Endodermal cell (in vitro differentiated cells): ENCODE measurements at places on chromosomes 6 and 20.
A peak's percentile ranks its signal among the peaks of the same experiment; 100 is the strongest.

DNA sequence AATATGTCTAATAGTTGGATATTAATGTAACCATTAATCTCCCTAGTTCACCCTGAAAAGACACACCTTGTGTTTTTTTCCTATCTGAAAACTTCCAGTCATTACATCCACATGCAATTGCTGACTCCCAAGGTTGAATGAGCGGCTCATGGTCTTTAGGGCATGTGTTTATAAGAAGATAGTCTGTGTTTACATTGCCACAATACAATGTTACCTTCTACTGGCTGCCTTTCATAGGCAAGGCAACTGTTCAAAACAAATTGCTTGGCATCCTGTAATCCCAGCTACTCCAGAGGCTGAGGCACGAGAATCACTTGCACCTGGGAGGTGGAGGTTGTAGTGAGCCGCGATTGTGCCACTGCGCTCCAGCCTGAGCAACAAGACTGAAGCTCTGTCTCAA lies 86.8 kb upstream of the SHLD1 start:
- no peak for DNase-seq

- peak; percentile 79 for DNase-seq
These were observed 233.5 kb downstream of the TMEM242 start for GRCh38 chr6:157089851-157090250.

GRCh38 chr20:52748285-52748932 lies 223.7 kb upstream of the TSHZ2 start:
- DNase-seq, result no peak

GRCh38 chr6:71406865-71407860 lies 118.6 kb downstream of the OGFRL1 start:
- DNase-seq, result peak; percentile 95

DNA sequence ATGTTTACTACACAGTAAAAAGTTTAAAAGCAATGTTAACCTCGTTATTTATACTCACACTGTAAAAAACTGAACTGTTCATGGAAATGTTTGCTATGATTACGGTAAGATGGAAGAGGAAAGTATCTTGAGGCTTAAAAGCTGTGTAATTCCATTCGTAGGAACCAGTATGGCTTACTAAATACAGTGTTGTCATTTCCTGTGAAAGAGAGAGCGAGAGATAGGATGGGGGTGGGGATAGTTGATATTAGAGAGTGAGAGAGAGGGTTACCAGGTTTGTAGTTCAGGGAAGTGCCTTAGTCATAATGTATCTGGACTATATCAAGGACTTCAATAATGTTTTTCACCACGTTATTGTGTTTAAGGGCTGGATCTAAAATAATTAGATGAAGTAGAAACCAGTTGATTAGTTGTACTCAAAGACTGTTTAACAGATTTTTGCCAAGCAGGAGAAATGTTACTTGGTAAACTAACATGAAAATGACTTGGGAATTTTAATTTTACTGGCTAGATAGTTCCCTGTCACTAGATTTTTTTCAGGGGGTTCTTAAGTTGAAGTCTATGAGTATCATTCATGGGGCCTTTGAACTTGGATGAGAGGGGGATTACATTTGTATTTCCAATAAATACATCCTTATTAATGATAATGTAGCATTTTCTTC lies 30.4 kb downstream of the AFDN start:
- DNase-seq, result no peak

- DNase-seq, result no peak
These were observed 6.3 kb upstream of the SIRPG start for GRCh38 chr20:1663917-1664316.

DNA sequence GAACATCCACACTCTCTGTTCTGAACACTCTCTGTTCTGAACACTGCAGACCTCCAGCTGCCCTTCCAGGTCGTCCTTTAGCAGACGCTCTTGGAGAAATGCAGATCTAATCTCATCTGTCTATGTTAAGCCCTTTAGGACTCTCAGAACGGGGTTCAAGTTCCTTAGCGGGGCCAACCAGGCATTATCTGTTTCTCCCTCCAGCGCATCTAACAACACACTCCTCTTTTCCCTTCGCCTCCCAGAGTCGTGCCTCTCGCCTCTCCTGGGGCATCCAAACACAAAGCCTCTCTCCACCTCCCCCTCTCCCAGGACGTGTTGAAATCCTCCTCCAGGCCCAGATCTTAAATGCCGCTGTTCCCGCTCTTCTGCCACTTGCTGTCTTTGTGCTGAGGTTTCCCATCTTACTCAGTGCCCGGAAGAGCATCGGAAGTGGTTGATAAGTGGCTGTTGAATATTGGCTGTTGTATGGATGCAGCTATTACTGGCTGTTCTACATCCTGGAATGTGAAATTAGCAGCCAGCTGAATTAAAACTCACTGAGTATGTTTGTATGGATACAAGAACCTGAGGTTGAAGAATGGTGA lies 108.4 kb upstream of the GGTLC1 start:
- DNase-seq, result no peak

DNA sequence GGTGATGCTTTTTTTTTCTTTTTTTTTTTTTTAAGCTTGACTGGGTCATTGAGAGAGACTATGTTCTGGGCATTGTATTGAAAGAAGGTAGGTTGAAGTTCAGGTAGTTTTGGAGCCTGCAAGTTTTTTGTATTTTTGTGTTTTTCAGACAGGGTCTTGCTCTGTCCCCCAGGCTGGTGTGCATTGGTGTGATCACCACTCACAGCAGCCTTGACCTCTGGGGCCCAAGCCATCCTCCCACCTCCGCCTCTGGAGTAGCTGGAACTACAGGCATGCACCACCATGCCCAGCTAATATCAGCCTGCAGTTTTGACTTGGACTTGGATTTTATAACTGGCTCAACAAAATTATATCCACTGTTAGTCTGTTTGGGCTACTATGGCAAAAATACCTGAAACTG lies 31.7 kb upstream of the TFAP2A start:
- no peak for DNase-seq

- DNase-seq, result no peak
These were observed 37.3 kb downstream of the HDDC2 start for GRCh38 chr6:125264476-125264875.

DNA sequence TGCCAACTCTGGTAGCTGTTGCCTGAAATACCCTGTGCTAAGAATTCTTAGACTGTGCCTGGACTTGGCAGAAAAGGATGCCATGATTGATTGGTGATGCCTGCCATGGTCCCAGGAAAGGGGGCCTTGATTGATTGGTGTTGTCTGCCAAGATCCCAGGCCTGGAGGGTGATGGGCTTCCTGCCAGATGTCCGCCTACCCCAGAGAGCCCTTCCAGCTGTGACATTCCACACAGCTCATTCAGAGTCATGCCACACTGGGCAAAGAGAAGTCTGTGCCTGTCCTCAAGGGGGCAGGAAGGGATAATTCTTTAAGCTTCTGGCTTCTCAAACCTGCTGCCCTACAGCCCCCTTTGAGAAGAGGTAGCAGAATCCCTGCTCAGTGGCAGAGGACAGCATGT lies 24.6 kb downstream of the RIMS4 start:
- peak; percentile 90 for DNase-seq

GRCh38 chr6:131787766-131788712 lies 19.8 kb upstream of the ENPP1 start:
- DNase-seq, result peak; percentile 57

GRCh38 chr20:46930640-46931339 lies 36.1 kb downstream of the EYA2 start:
- DNase-seq, result no peak

GRCh38 chr6:27224729-27225128 lies 22.8 kb upstream of the PRSS16 start:
- no peak for DNase-seq

GRCh38 chr20:46333161-46333991 lies 25.1 kb upstream of the CDH22 start:
- DNase-seq, result no peak

DNA sequence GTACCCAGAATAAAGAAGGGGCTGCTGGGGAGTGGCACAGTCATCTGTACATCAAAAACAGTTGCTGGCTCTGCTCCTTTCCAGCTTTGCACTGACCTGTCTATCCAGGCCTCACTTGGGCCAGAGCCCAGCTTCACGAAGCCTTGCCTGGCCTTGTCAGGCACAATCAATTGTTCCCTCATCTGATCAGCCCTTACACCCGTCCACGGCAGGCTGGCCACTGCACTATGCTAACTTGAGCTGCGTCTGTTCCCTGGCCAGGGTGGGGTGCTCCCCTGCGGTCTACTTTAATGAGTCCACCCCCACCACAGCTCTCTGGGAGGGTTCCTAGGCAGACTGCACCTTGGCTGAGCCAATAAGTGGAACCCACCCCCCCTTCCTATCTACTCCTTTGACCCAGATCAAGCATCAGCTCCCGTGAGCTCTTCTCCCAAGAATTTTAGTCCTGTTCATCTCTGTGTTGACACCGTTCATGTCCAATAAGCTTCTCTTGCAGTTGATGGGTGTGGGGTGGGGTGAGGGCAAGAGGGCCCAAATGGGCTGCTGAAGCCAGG lies 74.3 kb upstream of the MLN start:
- no peak for DNase-seq

DNA sequence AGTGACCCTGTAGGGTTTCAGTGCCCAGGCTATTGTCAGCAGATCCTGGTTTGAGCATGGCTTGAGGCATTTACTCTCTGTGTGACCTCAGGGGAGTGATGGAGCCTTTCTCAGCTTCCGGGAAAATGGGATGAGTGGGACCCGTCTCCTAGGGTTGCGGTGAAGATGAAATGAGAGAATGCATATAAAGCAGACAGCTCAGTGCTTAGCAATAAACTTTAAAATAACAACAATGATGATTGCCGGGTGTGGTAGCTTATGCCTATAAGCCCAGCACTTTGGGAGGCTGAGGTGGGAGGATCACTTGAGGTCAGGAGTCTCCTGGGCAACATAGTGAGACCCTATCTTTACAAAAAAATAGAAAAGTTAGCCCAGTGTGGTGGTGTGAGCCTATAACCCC lies 106.0 kb upstream of the MTHFD1L start:
- DNase-seq, result no peak

DNA sequence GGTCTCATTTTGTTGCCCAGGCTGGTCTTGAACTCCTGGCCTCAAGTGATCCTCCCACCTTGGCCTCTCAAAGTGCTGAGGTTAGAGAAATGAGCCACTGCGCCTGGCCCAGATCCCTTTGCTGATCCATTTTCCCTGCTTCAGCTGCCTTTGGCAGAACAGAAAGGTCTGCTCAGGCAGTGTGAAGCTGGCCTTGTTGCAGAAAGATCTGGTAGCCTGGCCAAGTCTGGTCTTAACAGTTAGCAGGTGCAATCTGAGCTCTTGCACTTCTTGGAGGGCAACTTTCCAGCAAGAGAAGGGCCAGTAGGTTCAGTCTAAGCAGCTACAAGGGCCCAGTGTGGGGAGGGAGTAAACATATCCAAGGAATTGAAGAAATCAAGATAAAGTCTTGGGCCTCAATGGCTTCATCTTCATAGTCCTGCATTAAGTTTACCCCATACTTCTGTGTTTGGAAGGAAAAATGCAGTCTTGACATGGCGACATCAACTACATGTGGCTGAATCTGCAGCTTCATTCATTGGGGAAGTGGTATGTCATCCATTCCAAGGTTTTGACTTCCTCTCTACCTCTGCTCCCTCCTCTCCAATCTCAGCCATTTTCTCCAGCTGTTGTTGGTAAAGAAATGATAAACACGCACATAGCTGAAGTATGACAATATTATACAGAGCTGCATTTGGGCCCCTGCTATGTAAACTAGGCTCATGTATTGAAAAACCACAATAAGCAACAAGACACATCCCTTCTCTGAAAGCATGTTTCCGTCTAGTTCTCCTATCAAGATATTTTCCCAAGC lies 39.0 kb upstream of the NEDD9 start:
- DNase-seq, result no peak

DNA sequence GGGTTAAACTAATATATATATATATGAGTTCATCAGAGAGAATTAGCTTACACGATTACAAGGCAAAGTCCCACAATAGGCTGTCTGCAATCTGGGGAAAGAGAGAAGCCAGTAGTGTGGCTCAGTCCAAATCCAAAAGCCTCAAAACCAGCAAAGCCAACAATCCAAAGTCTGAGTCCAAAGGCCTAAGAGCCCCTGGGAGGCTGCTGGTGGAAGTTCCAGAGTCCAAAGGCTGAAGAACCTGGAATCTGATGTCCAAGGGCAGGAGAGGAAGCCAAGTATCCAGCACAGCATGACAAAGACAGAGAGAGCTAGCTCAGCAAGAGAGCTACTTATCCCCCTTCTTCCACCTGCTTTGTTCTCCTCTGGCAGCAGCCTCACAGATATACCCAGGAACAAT lies 274.7 kb upstream of the ID4 start:
- DNase-seq, result peak; percentile 55

DNA sequence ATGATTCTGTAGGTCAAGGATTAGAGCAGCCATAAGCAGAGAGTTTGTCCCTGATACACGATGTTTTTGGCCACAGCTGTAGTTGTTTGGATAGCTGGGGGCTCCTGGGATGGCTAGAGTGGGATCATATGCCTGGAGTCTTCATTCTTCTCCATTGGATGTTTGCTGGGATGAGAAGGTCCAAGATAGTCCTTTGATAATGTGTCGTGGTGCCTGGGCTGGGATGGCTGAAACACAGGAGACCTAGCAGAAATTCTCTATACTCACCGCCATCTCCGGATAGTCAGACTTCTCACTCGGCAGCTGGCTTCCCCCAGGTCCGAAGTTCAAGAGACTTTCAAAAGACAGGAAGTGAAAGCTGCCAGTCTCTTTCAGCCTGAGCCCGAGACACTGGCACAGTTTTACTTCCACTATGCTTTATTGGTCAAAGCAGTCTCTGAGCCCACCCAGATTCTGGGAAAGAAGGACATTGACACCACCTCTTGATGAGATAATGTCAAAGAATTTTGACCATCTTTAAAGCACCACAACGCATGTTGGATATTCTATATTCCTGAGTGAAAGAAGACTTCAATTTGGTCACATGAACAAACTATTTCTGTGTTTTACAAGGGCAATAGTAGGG lies 16.0 kb downstream of the MARCKS start:
- DNase-seq, result no peak

GRCh38 chr6:34945317-34945716 lies 56.3 kb downstream of the ANKS1A start:
- no peak for DNase-seq

GRCh38 chr6:91080871-91081270 lies 494.0 kb upstream of the MAP3K7 start:
- no peak for DNase-seq

DNA sequence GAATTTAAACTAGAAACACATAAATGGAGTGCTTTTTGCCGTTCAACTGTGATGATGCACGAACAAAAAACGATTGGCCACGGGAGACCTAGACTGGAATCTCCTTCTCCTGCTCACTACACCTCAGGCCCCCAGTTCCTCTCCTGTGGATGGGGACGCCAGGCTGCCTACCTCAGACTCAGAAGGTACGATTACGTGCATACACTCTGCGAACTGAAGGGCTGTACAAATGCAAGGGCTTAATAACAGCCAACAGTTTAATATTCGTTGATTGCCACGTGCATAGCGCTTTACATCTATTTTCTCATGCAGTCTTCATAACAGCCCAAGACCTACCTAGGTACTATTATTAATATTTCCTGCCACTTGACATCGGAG lies 495 bp upstream of the ARMC2 start:
- no peak for DNase-seq

- no peak for DNase-seq
These were observed 157.6 kb upstream of the OLIG3 start for GRCh38 chr6:137651591-137652335.

GRCh38 chr6:117397536-117398227 lies 28.1 kb downstream of the ROS1 start:
- no peak for DNase-seq
